Thoracic aorta endothelial cell (primary cell): ENCODE measurements at places on chromosomes 6 and 20. TPM values are rescaled to one million over a fixed set of nuclear protein-coding genes. Genes with fewer than 3 reads are reported as not detected.

Gene GFOD1
- 21.3 and 36.7 TPM in 2 replicates for total RNA-seq

Gene PABPC1L
- total RNA-seq = 3.9 and 4.5 TPM in 2 replicates

Gene XKR7
- not detected in 2 replicates for total RNA-seq

Gene TP53TG5
- not detected in 2 replicates for total RNA-seq

Gene RUNX2
- not detected in 2 replicates for total RNA-seq

Gene BCAS1
- under 0.01 TPM in 1 of 2 replicates, not detected in the other for total RNA-seq

Gene ZBTB46
- 2.9 and 3.2 TPM in 2 replicates for total RNA-seq

Gene MAN1A1
- total RNA-seq = 40.4 and 58.8 TPM in 2 replicates

Gene SYTL3
- 0.65 and 1.2 TPM in 2 replicates for total RNA-seq

Gene HEY2
- 8.1 and 12.9 TPM in 2 replicates for total RNA-seq

Gene LST1
- 0.29 and 0.40 TPM in 2 replicates for total RNA-seq

Gene CD109
- 30.5 and 44.1 TPM in 2 replicates for total RNA-seq

Gene STX11
- total RNA-seq = 7.0 and 11.3 TPM in 2 replicates

Gene BANF2
- not detected in 2 replicates for total RNA-seq

Gene TCF15
- 0.13 and 0.14 TPM in 2 replicates for total RNA-seq

Gene TRIM31
- not detected in 2 replicates for total RNA-seq

Gene MLIP
- 2.7 and 24.1 TPM in 2 replicates for total RNA-seq
